Amniotic stem cell (primary cell): ENCODE measurements at places on chromosomes 3 and 15.

DNA sequence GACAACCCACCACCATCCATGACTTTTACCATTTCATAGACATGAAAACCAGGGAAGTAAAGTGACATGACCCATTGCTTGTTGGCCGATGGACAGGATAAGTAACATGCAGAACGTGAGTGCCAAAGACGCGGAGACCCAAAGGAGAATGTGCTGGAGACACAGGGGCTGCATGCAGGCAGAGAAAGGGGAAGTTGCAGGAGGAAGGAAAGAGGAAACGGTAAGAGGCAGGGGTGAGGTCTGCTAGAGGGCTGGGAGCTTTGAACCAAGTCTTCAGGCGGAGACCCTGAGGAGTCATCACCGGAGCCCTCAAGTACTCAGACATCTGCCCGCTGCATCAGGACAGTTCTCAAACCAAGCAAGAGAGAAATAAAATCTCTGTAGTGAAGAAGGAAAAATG is 34.9 kb downstream of the MAGEF1 start:
- DNase-seq = no peak

GRCh38 chr3:128727996-128728395 is 2.0 kb downstream of the RAB7A start:
- DNase-seq = no peak

DNA sequence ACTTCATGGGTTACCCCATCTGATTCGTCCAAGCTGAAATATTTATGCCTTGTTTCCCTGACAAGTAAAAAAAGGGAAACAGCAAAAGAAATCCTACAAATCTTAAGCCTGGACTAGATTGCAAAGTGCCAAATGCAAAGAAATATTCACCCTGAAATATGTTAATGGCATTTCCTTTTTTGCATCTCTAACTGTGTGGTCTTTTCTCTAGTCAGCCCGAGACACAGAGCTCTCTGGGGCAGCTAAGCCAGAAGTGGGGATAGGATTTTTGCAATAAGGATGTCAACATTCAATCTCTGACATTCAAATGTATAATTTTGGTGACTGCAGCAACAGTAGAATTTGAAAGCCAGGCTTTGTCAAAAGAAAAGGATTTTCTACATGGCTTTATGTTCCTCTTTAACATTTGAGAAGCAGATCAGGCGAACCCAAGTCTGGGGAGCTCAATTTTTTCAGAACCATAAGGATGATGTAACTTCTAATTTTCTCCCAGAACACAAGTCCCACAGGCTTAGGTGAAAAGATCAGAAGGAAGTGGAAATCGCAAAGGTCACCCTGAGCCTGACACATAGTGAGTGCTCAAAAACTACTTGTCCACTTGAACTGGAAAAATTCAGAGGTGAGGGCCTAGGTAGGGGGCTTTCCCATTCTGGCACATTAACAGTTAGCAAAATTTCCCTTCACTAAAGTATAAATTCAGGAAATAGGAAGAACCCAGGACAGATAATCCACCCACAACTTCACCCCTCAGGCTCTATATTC is 28.2 kb upstream of the KCNMB3 start:
- no peak for DNase-seq

GRCh38 chr3:95343767-95344166 is 1280.9 kb downstream of the NSUN3 start:
- no peak for DNase-seq

- no peak for DNase-seq
Observed at GRCh38 chr3:171160325-171160724, 133.8 kb upstream of the SLC2A2 start.

- no peak for DNase-seq
Observed at GRCh38 chr3:90092994-90093393, 985.6 kb downstream of the EPHA3 start.

DNA sequence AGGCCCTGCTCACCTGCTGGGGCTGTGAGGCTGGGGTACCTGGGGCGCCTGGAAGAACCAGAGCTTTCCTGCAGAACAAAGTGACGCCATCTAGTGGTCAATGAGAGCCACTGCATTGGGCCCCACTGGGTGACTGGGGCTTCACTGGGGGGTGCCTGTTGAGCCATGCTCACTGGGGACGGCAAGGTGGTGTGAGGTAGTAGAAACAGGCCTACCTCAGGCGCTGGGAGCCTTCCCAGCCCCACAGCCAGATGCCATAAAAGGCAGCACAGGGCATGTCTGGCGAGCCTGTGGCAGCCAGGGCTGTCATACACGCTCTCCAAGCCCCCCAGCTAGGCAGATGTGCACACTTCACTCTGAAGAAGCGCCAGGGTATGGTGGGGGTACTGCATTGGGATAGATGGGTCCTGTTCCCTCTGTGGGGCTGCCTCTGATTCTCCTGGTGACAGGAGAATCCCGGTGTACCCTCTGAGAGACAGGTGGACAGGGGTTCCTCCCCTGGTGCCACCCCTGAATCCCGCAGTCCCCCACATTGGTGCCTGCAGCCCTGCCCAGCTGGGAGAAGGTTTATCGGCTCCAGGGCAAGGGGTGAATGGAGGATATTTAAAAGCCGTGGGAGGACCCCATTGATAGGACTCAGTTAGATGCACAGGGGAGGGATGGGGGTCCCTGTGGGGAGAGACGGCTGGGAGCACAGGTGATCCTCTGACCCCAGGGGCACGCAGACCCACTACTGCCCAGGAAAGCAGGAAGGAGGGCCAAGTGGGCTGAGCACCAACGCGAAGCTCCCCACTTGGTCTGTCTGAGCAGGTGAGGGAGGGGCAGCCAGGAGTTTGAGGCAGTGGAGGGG is 178.8 kb downstream of the NSMCE3 start:
- no peak for DNase-seq

DNA sequence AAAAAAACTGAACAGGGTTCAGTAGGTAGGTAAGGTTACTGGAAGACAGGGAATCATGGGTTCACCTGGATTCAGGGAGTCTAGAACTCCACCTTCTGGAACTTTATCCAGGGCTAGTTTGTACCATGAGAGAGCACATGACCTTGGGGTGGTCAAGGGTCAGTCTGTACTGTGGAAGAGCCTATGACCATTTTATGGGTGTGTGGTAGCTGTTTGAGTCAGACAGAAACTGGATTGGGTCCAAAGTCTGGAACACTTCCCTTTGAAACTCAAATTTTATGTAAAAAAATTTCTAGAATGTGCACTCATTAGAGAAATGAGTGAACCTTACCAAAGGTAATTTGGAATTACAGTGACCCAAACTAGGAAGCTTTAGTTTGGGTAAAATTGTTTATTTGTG is 486.0 kb upstream of the AGTR1 start:
- DNase-seq = no peak

- DNase-seq = no peak
Observed at GRCh38 chr15:49718846-49719245, 98.0 kb downstream of the DTWD1 start.

DNA sequence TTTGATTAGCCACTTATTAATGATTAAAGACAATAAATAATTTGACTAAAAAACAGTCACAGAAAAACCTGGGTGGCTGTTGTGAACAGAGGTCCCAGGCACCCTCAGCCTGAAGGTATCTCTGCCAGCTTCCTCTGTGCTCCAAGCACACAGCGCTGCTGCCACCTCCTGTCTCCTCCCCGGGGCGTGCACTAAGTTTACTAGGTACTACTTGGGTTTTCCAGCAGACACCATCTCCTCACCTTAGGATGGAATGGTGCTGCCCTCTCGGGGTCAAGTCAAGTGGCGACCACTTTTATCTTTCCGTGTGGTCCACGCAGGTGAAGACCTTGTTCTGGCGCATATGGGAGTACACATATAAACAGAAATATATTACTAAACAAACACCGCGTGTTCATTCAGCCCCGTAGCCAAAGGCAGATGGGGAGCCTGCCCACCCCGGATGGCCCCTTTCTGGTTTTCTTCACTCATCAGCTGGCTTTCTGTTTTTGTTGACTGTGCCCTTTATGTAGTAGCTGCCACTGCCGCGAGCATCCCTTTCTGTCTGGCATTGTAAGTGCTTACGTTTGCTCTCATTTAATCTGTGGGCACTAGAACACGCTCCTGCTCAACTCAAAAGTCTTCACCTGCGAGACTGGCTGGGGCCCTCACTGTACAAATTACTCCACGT is 128.0 kb downstream of the LRIG1 start:
- no peak for DNase-seq

GRCh38 chr3:55708242-55708641 is 221.1 kb upstream of the WNT5A start:
- no peak for DNase-seq
